ENCODE measurements at places on chromosomes 1 and 21.

DNA sequence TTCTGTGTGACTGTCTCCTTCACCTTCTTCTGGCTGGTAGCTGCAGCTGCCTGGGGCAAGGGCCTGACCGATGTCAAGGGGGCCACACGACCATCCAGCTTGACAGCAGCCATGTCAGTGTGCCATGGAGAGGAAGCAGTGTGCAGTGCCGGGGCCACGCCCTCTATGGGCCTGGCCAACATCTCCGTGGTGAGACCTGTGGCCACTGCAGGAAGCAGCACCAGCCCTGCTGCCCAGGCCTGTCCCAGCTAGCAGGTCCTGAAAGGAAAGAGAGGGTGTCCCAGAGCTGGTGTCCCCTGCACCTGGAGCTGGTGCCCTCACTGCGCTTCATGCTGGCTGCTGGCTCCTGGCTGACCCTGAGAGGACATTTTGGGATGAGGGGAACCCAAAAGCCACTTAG is 5.9 kb upstream of the ATXN7L2 start:
- no peak for DNase-seq

DNA sequence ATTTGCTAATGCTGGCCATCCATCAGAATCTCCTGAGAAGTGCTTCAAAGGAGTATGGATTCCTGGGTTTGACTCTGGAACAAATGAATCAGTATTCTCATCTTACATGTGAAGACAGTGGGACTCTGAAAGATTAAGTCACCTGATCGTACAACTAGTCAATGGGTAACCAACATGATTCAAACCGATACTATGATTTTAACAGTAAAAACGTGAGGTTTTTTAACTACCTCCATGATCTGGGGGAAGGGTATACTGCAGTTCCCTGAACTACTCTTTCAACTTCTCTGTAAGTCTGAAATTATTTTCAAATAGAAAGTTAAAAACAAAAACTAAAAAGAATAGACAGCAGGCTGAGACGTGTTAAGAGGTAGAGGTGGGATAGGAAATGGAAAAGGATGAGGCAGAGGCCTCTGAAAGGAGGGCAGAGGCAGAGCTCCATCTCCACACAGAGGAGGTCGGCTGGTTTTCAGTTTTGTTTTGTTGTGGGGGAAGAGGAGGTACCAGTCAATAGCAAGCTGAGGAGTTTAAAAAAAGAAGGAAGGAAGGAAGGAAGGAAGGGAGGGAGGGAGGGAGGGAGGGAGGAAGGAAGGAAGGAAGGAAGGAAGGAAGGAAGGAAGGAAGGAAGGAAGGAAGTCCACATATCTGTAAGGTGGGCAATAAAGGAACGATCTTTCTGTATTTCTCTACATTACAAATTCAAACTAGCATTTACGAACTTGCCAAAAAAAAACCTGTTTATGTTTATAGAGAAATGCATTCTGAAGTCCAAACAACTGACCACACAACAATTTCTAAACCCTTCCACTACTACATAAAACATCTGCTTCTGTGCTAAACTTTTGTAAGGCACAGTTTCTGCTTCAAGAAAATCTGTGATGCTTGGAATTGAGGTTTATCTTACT is 213.1 kb downstream of the RERE start:
- no peak for DNase-seq

DNA sequence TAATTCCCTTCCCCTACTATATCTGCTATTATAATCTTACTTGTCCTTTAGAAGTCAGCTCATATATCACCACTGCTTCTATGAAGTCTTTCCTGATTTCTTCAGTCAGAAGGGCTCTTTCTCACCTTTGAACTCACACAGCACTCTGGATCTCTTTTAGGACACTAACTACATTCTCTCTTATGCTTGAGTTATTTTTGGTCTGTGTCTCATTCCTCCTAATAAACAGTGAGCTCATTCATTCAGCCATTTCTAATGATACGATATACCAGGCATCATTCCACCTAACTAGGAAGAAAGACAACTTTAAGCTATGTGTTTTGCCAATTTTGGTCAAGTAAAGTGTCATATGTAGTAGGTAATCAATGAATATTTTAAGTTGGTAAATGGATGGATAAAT is 1.2 kb upstream of the STYXL2 start:
- DNase-seq, result no peak

- no peak for DNase-seq
These were observed 32.7 kb downstream of the ERI3 start for GRCh38 chr1:44322367-44322766.

DNA sequence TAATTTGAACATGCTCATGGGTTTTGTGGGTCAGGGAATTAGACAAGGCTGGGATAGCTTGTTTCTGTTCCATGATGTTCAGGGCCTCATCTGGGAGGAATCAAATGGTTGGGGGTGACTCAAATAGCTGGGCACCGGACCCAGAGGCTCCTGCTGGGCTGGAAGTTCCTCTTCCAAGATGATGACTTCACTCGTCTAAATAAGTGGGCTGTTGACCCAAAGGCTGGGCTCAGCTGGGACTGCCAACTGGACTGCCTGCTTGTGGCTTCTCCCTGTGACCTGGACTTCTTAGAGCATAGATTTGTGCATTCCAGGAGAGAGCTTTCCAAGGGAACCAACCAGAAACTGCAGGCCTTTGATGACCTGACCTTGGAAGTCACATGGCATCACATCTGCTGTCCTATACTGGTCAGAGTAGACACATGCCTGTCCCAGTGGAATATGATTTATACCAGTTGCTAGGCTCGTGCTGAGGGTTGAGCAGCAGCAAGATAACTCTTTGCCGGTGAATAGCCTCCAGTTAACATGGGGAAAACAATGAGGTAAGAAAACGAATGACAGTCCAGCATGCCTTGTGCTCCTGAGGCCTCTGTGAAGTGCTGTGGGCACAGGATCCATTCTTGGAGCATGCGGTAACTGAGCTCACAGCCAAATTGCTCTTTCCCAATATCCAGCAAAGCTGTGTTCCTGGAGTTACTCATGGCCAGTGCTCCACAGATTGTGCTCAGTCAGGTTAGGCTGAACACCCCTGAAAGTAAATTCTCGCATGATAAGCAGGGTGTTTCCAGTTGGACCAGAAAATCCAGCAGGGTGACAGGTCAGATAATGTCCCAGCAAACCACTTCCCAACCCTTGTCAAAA is 272.9 kb upstream of the TMEM51 start:
- no peak for DNase-seq

DNA sequence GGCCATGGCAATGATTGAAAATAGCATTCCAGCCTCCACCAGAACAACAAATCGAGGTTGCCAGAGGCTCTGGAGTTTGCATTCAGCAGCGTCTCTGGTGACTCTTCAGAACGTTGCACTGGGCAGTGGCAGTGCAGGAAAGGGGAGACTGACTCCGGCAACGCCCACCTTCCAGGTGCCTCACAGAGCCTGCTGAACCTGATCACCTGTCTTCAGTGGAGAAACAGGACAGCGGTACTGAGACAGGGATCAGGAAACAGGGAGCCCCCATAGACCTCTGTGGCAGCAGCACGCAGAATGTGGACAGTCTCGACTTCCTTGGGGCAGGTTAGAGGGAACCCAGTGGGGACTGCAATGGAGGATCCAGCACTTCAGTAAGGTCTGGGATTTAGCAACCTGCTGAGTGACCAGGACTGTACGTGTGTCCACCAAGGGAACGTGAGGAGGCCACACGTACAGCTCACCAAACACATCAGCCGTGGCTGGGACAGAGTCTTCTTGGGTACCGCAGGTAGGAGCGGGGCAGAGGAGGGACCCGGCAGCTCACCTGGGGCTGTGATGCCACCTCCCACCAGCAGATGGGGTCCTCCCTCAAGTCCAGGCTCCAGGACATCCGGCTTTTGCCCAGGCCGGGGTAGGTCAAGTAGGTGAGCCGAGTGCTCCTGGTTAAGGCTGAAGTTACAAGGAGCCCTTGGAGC is 128.6 kb downstream of the PRDM2 start:
- DNase-seq, result no peak

- DNase-seq, result no peak
These were observed 451.7 kb downstream of the SIPA1L2 start for GRCh38 chr1:232178191-232178590.

DNA sequence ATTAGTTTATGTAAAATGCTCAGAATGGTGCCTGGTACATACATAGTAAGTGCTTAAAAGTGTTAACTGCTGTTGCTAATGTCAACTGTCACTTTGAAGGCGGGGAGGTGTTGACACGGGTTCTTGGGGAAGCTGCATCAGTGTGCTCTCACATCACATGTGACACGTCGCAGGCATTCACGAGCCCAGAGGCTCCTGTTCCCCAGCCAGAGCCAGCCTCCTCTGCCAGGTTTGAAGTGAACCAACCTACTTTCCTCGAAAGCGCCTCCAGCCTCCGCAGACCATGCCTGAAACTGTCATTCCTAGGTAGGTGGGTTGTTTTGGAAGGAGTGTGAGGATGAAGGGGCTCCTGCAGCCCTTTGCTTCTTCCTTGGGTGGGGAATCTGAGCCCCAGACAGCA is 13.8 kb downstream of the GALNT2 start:
- no peak for DNase-seq

DNA sequence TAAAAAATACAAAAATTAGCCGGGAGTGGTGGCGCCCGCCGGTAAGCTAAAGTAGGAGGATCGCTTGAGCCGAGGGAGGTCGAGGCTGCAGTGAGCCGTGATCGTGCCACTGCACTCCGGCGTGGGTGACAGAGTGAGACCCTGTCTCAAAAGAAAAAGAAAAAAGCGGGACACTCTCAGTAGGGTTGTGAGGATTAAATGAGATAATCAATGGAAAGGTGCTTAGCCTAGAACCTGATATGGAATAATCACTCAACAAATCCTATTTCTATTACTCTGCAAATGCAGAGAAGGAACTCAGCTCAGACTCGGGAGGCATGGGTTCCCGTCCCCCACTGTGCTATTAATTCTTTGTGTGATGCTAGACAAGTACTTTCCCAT is 529 bp upstream of the LUZP1 start:
- no peak for DNase-seq

DNA sequence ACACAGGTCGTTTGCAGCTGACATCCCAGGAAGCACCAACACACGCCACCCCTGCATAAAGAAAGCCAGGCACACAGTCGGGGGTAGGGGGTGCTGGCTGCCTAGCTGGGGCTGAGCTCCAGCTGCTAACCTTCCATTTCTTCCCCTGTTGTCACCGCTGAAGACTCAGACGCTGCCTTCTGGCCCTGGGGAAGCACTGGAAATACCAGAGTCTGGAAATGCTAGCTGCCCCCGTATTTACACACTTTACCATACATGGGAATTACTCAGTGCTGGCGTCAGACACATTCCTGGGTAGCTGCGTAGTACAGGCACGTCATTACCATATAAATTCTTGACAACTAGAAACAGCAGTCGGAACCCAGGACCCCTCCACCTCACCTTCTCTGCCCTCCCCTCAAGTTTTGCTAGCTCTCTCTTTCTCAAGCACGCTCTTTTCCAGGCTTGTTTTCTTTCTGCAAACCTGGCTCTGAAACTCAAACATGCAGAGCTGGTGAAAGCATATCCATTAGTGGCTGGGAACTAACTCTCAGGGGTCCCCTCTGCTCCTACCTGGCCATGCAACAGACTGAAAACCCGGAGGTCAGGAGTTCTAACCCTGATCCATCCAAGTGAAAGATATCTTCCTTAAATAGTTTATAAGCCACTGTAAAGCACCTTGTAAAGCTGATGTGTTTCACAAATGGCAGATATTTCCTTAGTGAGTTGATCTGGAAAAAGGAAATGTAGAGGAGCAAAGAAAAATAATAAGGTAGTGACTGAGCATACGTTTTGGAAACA is 3.3 kb downstream of the CSRP1 start:
- no peak for DNase-seq

DNA sequence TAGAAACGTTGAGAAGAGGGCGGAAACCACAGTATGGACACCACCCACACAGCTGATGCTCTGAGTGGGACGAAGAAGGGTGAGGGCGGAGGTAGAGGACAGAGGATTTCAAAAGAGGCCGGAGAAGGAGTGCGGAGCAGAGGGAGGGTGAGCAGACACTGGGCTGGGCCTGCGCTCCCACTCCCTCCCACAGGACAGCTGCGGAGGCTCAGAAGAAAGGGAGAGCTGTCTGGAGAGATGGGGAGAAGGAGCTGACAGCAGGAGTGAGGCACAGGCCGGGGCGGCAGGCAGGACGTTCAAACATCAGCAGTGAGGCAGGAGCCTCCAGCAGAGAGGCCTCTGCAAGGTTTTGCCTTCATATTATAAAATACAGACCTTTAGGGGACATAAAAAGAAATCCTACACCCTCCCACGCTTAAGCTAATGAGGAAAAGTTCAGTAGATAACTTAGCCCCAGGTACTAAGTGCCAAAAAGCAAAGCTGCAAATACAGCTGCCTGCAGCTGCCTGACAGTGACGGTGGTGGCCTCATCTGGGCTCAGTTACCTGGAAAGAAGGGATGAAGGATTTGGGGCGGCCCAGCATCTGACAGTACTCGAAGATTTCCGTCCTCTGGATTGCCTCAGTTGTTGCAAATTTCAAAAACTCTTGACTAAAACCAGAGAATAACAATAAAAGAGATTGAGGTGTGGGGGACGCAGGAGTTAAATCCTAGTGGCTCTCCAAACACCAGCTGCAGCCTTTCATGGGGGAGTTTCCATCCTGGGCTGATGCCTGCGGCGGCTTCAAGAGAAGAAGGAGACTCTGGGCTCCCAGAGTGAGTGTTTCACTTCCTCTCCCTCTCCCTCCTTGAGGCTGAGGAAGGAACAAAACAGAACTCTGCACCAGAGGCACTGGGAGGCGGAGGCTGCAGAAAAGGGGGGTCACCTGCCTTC is 25.6 kb downstream of the SEC16B start:
- DNase-seq, result no peak

DNA sequence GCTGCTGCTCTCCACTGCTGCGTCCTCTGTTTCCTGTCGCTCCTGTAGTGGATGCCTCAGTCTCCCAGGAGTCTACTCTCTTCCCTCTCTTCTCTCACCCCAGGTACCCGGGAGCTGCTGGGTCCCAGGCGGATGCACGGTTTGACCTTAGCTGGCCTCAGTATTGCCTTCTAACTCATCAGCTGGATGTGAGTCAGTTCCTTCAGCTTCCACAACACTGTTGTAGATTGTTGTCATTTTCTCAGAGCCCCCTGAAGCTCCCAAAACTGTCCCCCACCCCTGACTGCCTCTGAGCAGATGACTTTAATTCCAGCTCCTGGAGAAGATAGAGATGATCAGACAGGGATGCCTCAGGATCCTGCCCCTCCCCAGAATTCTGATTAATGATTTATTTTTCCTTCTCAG is 7.2 kb downstream of the CNIH3 start:
- DNase-seq, result no peak

- no peak for DNase-seq
These were observed 77.4 kb downstream of the PSMG1 start for GRCh38 chr21:39105836-39106235.

DNA sequence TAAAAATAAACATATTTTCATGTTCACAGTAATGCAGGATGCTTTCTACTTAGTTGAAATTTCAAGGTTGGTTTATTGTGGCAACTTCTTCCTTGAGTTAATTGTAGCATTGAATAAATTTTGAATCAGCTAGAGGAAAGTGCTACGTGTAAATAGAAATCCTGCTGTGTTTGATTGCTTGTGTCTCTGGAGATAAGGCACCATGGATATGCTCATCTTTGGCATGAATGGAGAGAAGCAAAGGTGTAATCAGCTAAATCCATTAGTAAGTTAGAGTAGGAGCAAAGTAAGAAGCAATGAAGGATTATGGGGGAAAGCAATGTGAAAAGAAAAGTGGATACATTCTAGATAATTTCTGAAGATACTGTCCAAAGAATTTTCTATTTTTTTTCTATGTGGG is 331.1 kb downstream of the PTPRC start:
- DNase-seq, result no peak
